ENCODE measurements at places on chromosomes 12 and 14. TPM values are rescaled to one million over a fixed set of nuclear protein-coding genes. Genes with fewer than 3 reads are reported as not detected.
A peak's percentile ranks its signal among the peaks of the same experiment; 100 is the strongest.

GRCh38 chr12:52903285-52903854 is 1.5 kb downstream of the KRT8 start:
- peak overlapping the region; percentile 92 for H3K27ac ChIP-seq
- peak overlapping the region; percentile 68 for H3K4me3 ChIP-seq
- no peaks in the 10 kb centered on the region for H3K36me3 ChIP-seq
- H3K27me3 ChIP-seq, result no peaks in the 10 kb centered on the region
- DNase-seq, result peak; percentile 73
- H3K4me1 ChIP-seq, result no peaks in the 10 kb centered on the region

DNA sequence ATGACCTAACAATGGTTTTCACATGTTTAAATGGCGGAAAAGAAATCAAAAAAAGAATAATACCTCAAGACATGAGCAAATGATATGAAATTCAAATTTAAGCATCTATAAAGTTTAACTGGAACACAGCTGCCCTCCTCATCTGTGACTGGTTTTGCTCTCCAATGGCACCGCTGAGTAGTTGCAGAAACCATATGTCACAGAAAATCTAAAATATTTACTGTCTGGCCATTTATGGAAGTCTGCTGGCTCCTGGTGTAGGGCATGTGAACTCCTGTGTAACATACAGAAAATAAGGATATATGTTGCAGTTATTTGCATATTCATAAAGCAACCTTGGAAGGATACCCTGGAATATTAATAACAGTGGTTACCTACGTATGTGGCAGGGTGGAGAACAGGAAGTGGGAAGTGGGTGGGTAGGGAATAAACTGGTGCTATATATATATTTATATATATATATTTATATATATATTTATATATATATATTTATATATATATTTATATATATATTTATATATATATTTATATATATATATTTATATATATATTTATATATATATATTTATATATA is 48.4 kb downstream of the LTBP2 start:
- DNase-seq, result no peak
- no peak overlapping the region for H3K4me3 ChIP-seq

DNA sequence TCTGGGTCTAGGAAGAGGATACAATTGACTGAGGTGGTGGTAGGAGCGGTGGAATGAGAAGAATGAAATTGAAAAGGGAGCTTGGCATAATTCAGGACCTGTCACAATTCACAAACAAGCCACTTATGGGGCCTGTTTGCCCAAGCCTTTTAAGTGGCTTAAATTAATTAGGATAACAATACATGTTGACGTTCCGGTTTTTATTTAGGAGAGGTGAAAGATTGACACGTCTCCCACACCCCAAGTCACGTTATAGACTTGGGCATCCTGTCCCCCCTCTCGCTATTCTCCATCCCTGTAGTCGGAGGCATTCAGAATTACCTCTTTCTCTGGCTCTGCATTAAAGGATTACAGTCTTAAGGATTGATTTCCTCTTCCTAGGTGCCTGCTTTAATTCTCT is 954 bp upstream of the CALCOCO1 start:
- peaks cover 13% of the 10 kb centered on the region for H3K4me1 ChIP-seq
- no peak for DNase-seq
- H3K27ac ChIP-seq, result no peak overlapping the region
- no peaks in the 10 kb centered on the region for H3K27me3 ChIP-seq
- peak overlapping the region; percentile 83 for H3K4me3 ChIP-seq

DNA sequence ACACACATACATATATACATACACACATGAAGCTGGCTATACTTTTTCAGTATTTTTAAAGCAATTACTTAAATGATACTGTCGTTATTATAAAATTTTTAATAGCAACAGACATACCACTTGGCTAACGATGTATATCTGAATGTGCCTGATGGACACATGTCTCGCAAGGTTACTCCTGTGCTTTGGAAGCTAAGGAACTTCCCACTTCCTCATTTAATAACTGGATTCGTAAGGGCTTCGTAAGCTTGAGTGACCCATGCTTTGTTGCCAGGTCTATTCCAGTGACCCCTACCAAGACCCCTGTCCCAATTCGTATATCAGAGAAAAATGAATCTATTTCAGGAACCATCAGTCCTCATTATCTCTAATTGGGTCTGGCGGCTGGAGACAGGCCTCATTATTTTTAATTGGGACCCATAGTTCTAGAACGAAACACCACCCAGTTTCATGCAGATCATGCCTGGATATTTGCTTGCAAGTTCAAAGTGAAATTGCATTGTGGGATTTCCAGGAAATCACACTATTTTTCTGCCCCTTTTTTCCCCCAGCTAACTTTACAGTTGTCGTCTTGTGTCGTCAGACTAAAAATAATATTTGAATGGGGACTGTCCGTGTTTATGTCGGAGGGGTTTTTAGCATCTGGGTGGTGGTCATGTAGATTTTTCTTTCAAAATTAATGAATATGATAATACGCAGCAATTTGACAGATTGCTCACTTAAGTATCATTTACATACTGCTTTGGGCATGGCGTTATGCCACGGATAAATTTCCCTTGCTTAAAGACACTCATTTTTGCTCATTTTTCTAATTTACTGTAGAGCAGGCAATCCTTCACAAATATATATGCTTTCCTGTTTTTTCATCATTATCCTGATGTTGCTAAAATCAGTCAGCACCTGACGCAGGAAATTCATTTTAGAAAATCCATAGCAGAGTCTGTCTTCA is 17.1 kb upstream of the MYO1H start:
- H3K4me1 ChIP-seq, result no peaks in the 10 kb centered on the region
- no peak overlapping the region for H3K27ac ChIP-seq
- no peak overlapping the region for H3K4me3 ChIP-seq
- no peaks in the 10 kb centered on the region for H3K36me3 ChIP-seq
- no peak for DNase-seq

- H3K4me3 ChIP-seq, result no peak overlapping the region
- H3K4me1 ChIP-seq, result no peaks in the 10 kb centered on the region
- no peaks in the 10 kb centered on the region for H3K36me3 ChIP-seq
- H3K27ac ChIP-seq, result no peak overlapping the region
These were observed 50.7 kb downstream of the FLRT2 start for GRCh38 chr14:85580536-85581140.

- peaks cover 36% of the 10 kb centered on the region for H3K4me1 ChIP-seq
- H3K4me3 ChIP-seq, result no peak overlapping the region
- H3K27me3 ChIP-seq, result no peaks in the 10 kb centered on the region
- peak overlapping the region; percentile 58 for H3K27ac ChIP-seq
- DNase-seq, result no peak
These were observed 12.1 kb upstream of the ANO6 start for GRCh38 chr12:45203767-45204166.

- no peak overlapping the region for H3K4me3 ChIP-seq
- H3K36me3 ChIP-seq, result no peaks in the 10 kb centered on the region
- no peaks in the 10 kb centered on the region for H3K27me3 ChIP-seq
- no peak overlapping the region for H3K27ac ChIP-seq
These were observed 181.9 kb downstream of the PRKCH start for GRCh38 chr14:61503167-61503801.

DNA sequence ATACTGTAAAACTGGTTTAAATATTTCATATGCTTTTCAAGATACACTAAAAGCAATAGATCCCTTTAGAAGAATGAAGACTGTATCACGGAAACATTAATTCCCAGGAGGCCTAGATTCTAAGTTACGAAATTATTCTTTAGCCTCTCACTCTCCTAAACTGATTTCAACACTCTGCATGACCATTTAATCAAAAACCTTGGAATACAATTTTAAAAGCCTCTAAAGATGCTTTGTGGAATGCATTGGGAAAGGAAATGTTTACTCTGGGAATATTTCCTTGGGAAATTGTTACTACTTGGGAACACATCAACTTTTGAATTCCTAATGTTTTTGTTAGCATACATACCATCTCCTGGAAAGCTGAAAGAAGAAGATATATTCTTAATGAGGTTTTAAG is 255.7 kb upstream of the FAR2 start:
- H3K27ac ChIP-seq, result no peak overlapping the region
- DNase-seq, result no peak
- no peaks in the 10 kb centered on the region for H3K4me1 ChIP-seq
- no peaks in the 10 kb centered on the region for H3K27me3 ChIP-seq
- no peaks in the 10 kb centered on the region for H3K36me3 ChIP-seq

The C12orf60 gene
- 0.91 TPM for total RNA-seq

The TEX22 gene
- 0.07 TPM for total RNA-seq

GRCh38 chr14:81211844-81212243 is 8.9 kb downstream of the GTF2A1 start:
- DNase-seq, result no peak
- H3K27me3 ChIP-seq, result no peaks in the 10 kb centered on the region
- peaks cover 19% of the 10 kb centered on the region for H3K36me3 ChIP-seq

DNA sequence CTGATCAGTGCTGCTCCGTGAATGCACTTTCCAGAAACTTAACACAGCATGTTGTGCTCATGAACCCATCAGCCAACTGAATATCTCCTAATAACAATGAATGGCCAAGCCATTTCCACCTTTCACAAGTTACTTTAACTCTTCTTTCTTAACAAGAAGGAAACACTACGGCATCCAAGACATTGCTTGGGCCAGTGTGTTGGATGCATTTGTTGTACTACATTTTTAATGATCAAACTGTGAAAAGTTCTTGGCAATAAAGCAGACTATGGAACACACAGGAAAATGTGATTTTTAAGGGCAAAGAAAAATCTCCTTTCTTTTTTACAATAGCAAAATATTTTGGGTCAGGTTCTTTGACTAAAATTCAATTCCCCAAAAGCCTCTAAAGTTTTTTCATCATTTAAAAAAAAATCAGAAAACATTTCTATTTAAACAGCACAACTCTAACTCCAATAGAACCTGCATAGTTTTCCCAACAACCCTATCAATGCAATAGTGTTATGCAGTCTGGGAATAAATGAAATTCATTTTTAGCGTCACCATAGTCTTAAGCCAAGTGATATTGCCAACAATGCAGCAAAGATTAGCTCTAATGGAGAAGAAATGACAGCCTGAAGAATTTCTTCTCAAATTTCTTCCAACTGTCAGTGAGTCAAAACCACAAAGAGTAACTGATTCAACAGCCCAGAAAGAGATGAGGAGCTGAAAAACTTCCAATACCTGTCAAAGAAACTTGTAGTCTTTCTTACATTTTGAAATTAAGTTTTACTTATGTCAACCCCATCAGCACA is 50.7 kb upstream of the PTPRR start:
- H3K36me3 ChIP-seq, result no peaks in the 10 kb centered on the region
- H3K4me1 ChIP-seq, result no peaks in the 10 kb centered on the region
- H3K4me3 ChIP-seq, result no peak overlapping the region
- no peak for DNase-seq

- DNase-seq, result no peak
- no peak overlapping the region for H3K4me3 ChIP-seq
- H3K4me1 ChIP-seq, result no peaks in the 10 kb centered on the region
- H3K27me3 ChIP-seq, result no peaks in the 10 kb centered on the region
These were observed 293.9 kb upstream of the AMIGO2 start for GRCh38 chr12:47373554-47374150.

DNA sequence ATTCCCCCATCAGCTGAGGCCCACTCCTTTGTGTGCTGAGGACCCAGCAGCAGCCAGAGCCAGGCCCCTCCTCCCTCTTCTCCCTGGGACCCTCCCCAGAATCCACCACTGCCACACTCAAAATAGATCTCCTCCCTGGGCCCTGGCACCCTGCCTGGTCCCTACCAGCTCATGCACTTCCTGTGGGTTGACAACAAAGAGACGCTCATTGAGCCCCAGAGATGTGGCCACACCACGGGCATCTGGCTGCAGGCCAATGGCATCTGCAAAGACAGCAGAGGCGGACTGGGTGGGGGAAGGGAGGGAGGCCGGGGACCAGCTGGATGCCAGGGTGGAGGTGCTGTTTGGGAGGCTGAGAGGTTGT is 16.0 kb upstream of the ENDOU start:
- H3K27ac ChIP-seq, result no peak overlapping the region
- no peaks in the 10 kb centered on the region for H3K27me3 ChIP-seq
- no peak overlapping the region for H3K4me3 ChIP-seq
- H3K4me1 ChIP-seq, result no peaks in the 10 kb centered on the region

The DAAM1 gene
- 23.3 TPM for total RNA-seq

GRCh38 chr12:32039917-32040575 is 66.6 kb upstream of the BICD1 start:
- no peaks in the 10 kb centered on the region for H3K27me3 ChIP-seq
- H3K27ac ChIP-seq, result no peak overlapping the region
- H3K36me3 ChIP-seq, result no peaks in the 10 kb centered on the region
- no peak overlapping the region for H3K4me3 ChIP-seq

GRCh38 chr12:9039397-9039977 is 50.1 kb downstream of the KLRG1 start:
- no peaks in the 10 kb centered on the region for H3K4me1 ChIP-seq
- H3K36me3 ChIP-seq, result no peaks in the 10 kb centered on the region
- H3K4me3 ChIP-seq, result no peak overlapping the region
- no peak for DNase-seq
- no peak overlapping the region for H3K27ac ChIP-seq

The FITM1 gene
- 14.6 TPM for total RNA-seq

GRCh38 chr12:132610051-132610759 is at the start of gene LRCOL1:
LRCOL1 (minus strand) TSS chr12:132610582; CDS start chr12:132606251, 4,331 bp downstream.
- no peaks in the 10 kb centered on the region for H3K27me3 ChIP-seq
- no peak for DNase-seq
- peak within 1 kb of the TSS; percentile 86 for H3K27ac ChIP-seq
- H3K36me3 ChIP-seq, result no peaks in the 10 kb centered on the region
- peaks cover 2% of the 10 kb centered on the region for H3K4me1 ChIP-seq

DNA sequence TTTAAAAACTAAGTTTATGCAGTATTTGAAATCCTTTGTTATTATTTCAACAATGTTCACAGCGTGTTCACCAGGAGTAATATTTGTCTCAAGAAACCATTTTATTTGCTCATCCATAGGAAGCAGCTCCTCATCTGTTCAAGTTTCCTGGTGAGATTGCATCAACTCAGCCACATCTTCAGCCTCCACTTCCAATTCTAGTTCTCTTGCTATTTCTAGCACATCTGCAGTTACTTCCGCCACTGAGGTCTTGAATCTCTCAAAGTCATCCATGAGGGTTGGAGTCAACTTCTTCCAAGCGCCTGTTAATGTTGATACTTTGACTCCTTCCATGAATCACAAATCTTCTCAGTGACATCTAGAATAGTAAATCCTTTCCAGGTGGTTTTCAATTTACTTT is 18.0 kb downstream of the CLEC9A start:
- no peaks in the 10 kb centered on the region for H3K27me3 ChIP-seq
- H3K4me3 ChIP-seq, result no peak overlapping the region
- no peak for DNase-seq
- H3K27ac ChIP-seq, result no peak overlapping the region
- no peaks in the 10 kb centered on the region for H3K4me1 ChIP-seq
- H3K36me3 ChIP-seq, result no peaks in the 10 kb centered on the region

GRCh38 chr12:123410041-123410412 is 26.1 kb downstream of the KMT5A start:
- no peak overlapping the region for H3K4me3 ChIP-seq
- DNase-seq, result no peak
- no peak overlapping the region for H3K27ac ChIP-seq
- H3K4me1 ChIP-seq, result no peaks in the 10 kb centered on the region
- no peaks in the 10 kb centered on the region for H3K27me3 ChIP-seq
